ENCODE measurements at places on chromosomes 3 and 15. TPM values are rescaled to one million over a fixed set of nuclear protein-coding genes. Genes with fewer than 3 reads are reported as not detected.

The CHRM5 gene
- total RNA-seq: not detected

The PCSK6 gene
- total RNA-seq: 0.32 TPM

The KNL1 gene
- 7.9 TPM for total RNA-seq

The CCR1 gene
- total RNA-seq: not detected

The LINGO1 gene
- total RNA-seq: not detected

The KCNAB1 gene
- 0.13 TPM for total RNA-seq

Data from epithelial cell of alveolus of lung (primary cell).